ENCODE measurements at places on chromosomes 5 and 9. TPM values are rescaled to one million over a fixed set of nuclear protein-coding genes. Genes with fewer than 3 reads are reported as not detected.

DNA sequence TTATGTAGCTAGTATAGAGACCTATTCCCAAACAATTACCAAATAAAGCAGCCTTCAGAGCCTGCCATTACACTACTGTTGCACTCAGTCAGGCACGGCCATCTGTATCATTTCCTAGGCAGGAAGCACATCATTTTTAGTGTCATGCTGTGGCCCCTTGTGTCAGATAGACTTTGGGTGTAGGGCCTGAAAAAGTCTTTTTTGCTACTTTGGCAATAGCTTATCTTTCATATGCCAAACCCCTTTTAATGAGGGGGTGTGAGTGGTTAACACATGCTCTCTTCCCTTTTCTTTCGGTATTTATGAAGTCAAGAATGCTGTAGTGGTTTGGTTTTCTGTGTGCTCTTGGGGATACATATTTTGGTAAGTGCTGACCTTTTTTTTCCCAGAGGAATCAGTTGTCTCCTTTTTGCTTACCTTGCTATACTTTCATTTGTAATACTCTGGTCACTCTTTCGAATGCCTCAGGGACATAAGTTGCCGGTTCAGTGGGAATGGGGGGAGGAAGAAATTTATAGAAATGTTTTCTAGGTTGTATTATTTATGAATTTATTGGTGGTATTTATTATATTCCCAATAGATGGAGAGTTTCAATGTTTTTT lies 209.8 kb downstream of the CSNK1G3 start:
- no peak overlapping the region for H3K4me3 ChIP-seq
- no peaks in the 10 kb centered on the region for H3K4me1 ChIP-seq
- H3K27ac ChIP-seq, result no peak overlapping the region
- H3K36me3 ChIP-seq, result no peaks in the 10 kb centered on the region

- H3K27ac ChIP-seq, result no peak overlapping the region
- ATAC-seq, result no peak
- H3K36me3 ChIP-seq, result no peaks in the 10 kb centered on the region
- peaks cover 27% of the 10 kb centered on the region for H3K4me1 ChIP-seq
- no peak overlapping the region for H3K4me3 ChIP-seq
- no peaks in the 10 kb centered on the region for H3K27me3 ChIP-seq
Observed at GRCh38 chr9:120668399-120668798, 45.9 kb downstream of the MEGF9 start.

PTGR1 gene
- 59.6 TPM for total RNA-seq

DNA sequence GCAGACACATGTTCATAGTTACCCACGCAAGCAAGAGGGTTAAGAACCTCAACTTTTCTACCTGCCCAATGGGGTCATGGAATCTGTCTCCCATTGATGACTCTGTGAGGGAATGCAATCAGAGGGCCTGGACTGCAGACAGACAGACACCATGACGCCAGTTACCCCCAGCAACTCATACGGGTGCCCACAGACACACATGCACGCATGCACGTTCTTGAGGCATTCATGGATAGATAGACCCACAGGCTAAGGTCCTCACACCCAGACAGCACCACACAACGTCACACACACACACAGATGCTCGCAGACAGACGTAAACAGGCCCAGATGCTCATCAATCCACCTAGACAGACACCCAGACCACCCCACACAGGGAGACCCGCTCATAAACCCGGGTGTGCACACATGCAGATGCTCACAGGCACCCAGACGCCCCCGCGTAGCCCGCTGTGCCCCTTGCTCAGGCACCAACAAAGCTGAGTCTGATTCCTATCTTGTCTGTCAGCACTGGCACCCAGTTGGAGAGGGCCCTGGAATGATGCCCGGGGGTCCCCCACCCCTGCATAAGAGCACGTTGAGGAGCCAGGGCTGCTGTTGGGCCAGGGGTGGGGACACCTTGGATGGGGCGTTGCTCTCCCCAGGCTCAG lies 23.6 kb downstream of the LHX2 start:
- no peak for ATAC-seq
- no peaks in the 10 kb centered on the region for H3K36me3 ChIP-seq
- H3K27me3 ChIP-seq, result peaks cover 98% of the 10 kb centered on the region
- no peak overlapping the region for H3K27ac ChIP-seq
- no peak overlapping the region for H3K4me3 ChIP-seq

DNA sequence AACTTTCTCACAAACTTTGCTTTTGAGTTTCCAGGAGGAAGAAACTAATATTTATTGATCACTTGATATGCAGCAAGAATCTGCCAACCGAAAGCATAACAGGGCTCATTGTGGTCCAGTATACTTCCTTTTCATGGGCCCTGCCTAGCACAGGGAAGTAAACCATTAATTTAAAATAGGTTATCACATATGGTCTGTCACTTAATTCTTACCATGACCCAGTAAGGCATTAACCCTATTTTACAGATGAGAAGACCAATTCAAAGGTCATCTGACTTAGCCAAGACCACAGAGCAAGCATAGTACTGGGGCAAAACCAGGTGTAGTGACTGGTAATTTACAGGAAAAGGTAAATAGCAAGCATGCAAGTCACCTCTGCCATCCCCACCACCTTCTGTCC lies 336.9 kb upstream of the DMAC1 start:
- no peak overlapping the region for H3K27ac ChIP-seq
- ATAC-seq, result no peak
- no peaks in the 10 kb centered on the region for H3K36me3 ChIP-seq
- no peaks in the 10 kb centered on the region for H3K4me1 ChIP-seq
- no peaks in the 10 kb centered on the region for H3K27me3 ChIP-seq
- no peak overlapping the region for H3K4me3 ChIP-seq

GRCh38 chr5:67746103-67746502 lies 469.5 kb upstream of the PIK3R1 start:
- no peaks in the 10 kb centered on the region for H3K27me3 ChIP-seq
- no peak for ATAC-seq
- H3K4me3 ChIP-seq, result no peak overlapping the region

- peaks cover 13% of the 10 kb centered on the region for H3K4me1 ChIP-seq
- H3K27ac ChIP-seq, result peak overlapping the region; percentile 34
- no peak for ATAC-seq
Observed at GRCh38 chr9:73148447-73148937, 3.2 kb upstream of the ANXA1 start.

GABRA1 gene
- not detected for total RNA-seq

GRCh38 chr5:40333459-40334241 lies 346.1 kb upstream of the PTGER4 start:
- H3K27me3 ChIP-seq, result no peaks in the 10 kb centered on the region
- H3K4me1 ChIP-seq, result no peaks in the 10 kb centered on the region
- H3K36me3 ChIP-seq, result no peaks in the 10 kb centered on the region
- no peak overlapping the region for H3K27ac ChIP-seq

DNA sequence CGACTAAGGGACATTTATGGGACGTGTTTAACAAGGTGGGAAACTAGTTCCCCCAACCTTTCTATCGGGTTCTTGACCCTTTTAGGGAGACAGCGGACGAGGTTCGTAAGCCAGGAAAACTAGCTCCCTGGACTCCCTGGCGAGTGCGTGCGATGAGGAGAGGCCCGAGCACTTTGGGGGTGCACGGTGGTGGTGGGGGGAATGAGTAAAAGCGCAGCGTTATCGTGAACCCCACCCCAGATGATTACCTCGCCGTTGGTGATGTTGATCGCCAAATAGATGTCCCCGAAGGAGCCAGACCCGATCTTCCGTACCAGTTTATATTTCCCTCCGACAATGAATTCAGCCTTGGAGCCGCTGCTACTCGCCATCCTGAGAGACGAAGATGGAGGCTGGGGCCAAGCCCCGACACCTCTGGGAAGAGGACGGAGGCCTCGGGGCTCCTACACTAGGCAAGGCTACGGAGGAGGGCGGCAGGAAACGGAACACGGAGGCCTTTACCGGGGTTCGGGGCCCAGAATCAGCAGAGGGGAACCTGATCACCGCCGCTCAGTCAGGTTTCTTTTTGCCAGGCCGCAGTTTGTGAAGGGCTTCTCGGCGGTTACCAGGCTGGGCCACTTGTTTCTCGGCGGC lies 529 bp downstream of the CSNK1A1 start:
- H3K27ac ChIP-seq, result peak overlapping the region; percentile 99
- H3K4me1 ChIP-seq, result peaks cover 3% of the 10 kb centered on the region
- peak overlapping the region; percentile 72 for H3K4me3 ChIP-seq
- ATAC-seq, result no peak
- H3K27me3 ChIP-seq, result no peaks in the 10 kb centered on the region

IL4 gene
- total RNA-seq, result not detected

DNA sequence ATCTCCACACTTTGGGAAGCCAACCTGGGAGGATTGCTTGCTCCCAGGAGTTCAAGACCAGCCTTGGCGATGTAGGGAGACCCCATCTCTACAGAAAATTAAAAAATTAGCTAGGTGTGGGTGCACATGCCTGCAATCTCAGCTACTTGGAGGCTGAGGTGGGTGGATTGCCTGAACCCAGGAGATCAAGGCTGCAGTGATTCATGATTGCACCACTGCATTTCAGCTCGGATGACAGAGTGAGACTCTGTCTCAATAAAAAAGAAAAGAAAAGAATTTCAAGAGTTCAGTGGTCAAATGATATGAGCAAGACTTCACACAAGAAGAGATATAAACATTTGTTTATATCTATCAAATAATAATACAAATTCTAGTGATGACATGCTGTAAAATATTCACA lies 23.0 kb upstream of the MTAP start:
- no peaks in the 10 kb centered on the region for H3K4me1 ChIP-seq
- no peak overlapping the region for H3K4me3 ChIP-seq
- H3K27me3 ChIP-seq, result peaks cover 3% of the 10 kb centered on the region
- no peak for ATAC-seq
- H3K36me3 ChIP-seq, result no peaks in the 10 kb centered on the region
- H3K27ac ChIP-seq, result no peak overlapping the region

- no peaks in the 10 kb centered on the region for H3K27me3 ChIP-seq
- no peaks in the 10 kb centered on the region for H3K4me1 ChIP-seq
- ATAC-seq, result no peak
- no peak overlapping the region for H3K4me3 ChIP-seq
- no peak overlapping the region for H3K27ac ChIP-seq
Observed at GRCh38 chr5:81317536-81317935, 16.1 kb downstream of the ZCCHC9 start.
